ENCODE measurements at places on chromosomes 7 and 10.

GRCh38 chr10:102831322-102832071 is 5.7 kb downstream of the CYP17A1 start:
- no peak for DNase-seq

DNA sequence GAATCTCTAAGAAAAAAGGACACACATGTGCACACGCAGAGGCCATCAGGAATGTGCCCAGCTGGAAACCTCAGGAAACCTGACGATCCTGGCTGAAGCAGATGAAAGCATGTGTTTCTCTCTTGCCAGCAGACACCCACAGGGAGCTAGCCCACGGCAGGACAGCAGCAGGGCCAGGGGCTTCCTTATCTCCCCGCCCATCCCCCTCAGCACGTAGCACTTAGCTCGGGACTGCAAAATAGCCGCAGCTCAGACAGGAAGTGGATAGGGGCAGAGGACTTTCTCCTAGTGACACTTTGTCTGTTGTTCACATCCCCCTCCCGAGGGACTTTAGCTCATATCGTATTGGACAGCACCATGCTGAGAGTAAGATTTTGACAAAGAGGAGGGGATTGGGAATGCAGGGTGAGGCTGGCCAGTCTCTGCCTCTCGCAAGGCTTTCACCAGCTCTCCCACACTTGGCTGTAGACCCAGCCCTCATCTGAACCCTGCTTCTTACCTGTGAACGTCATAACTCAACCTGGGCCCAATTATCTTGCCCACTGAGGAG is 63.8 kb downstream of the MKI67 start:
- DNase-seq = peak; percentile 64

DNA sequence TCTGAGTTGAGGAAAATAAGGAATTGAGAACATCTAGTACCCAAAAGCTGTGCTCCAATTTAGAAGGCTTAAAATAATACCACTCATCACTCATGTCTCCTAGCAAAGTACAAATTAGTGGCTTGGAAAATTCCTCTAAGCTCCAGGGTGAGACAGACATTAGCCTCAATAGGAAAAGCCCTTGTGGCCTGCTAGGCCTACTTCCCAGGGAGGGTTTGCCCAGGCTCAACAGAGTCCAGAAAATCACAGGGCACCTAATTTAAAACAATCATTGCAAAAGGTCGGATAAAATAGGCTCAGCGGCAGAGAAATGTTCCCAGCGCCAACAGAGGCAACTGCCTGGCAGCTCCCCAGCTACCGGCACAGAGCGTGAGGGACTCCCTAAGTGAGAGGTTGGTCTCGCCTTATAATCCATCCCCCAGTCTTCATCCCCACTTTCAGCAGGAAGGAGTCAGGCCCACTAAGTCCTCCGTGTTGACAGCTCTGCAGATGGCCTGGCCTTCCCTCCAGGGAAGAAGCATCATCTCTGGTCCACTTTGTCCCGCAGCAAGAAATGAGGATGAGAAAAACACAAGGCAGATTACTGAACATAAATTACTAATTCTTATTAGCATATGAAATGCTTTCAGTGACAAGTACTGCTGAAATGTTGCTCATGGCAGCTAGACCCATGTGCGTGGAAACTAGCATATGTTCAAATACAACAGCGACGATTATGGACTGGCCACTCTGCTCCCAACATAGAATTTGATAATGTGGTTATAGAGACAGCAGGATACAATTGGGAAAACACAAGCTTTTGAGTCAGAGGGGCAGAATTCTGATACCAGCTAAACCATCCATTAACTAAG is 1177.7 kb upstream of the AUTS2 start:
- no peak for DNase-seq

GRCh38 chr10:112307358-112308124 is 24.3 kb downstream of the TECTB start:
- DNase-seq = peak; percentile 33

DNA sequence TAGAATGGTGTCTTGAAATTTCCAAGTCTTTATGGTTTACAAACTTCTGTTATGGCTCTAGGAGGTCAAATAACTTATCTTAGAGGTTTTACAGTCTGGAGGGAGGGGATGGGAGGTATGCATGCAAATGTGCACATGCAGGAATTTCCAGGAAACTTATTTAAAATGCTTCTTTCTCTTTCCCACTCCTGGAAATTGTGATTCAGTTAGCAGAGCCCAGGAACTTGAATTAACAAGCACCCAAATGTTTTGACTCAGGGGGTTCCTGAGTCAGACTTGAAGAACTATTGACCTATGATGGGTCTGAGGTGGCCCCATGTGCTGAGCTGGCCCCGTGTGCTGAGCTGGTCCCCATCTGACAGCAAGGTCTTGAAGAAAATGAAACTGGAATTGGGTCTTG is 669.4 kb downstream of the INHBA start:
- DNase-seq = no peak

- no peak for DNase-seq
Measured at GRCh38 chr7:135976312-135977006, 700 bp downstream of the MTPN start.

DNA sequence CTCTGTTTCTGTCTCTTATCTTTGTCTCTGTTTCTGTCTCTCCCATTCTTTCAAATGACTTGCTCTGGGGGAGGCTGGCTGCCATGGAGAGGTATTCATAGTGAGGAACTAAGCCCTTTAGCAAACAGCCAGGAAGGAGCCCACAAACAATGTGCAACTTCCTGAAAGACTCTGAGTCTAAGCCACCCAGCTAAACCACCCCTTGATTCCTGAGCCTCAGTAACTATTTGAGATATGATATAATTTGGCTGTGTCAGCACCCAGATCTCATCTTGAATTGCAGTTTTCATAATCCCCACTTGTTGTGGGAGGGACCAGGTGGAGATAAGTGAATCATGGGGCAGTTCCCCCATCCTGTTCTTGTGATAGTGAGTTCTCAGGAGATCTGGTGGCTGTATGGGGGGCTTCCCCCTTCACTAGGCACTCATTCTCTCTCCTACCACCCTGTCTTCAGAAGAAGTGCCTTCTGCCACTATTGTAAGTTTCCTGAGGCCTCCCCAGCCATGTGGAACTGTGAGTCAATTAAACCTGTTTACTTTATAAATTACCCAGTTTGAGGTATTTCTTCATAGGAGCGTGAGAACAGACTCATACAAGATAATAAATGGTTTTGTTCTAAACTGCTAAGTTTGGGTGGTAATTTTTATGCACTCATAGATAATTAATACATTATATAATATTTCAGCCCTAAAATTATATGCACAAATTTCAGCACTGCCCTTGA is 121.2 kb upstream of the FOXP2 start:
- no peak for DNase-seq

GRCh38 chr10:122376364-122376961 is 2.0 kb downstream of the PLEKHA1 start:
- no peak for DNase-seq

- no peak for DNase-seq
Measured at GRCh38 chr10:73889014-73889413, 14.7 kb upstream of the CAMK2G start.

- DNase-seq = no peak
Measured at GRCh38 chr10:65396997-65397396, 1528.8 kb upstream of the LRRTM3 start.

- peak; percentile 51 for DNase-seq
Measured at GRCh38 chr7:35988818-35989217, 164.2 kb upstream of the EEPD1 start.

DNA sequence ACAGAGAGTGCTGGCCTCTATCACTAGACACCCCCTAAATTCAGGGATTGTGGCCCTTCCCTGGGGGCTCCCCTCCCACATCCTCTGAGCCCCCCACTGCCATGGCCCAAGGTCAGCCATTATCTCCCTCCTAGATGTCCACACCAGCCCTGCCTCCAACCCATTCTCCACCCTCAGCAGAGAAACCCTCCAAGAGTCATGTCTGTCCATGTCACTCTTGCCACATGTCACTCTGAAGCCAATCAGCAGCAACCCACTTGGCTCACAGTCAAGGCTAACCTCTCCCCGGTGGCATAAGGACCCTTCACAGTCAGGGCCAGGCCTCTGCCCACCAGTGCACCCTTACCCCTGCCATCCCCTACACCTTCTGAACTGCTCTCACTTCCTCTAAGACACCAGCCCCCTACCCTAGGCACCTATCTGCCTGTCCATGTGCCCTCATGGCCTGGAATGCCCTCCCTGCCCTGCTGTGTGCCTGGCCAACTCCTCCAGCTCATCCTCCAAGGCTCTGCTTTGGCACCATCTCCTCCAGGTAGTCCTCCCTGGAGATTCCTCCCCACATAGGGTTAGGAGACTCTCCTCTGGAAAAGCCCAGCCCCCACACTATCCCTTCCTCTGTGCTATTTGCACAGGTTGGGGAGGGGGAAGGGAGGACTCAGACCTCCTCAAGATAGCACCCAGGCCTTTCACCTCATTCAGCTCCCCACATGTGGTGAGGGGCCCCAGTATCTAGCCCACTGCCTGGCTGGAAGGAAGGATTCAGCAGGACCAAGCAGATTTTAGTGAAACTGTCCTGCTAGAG is 83.7 kb downstream of the GRID1 start:
- DNase-seq = no peak

GRCh38 chr7:43650457-43651052 is 67.6 kb downstream of the STK17A start:
- no peak for DNase-seq

DNA sequence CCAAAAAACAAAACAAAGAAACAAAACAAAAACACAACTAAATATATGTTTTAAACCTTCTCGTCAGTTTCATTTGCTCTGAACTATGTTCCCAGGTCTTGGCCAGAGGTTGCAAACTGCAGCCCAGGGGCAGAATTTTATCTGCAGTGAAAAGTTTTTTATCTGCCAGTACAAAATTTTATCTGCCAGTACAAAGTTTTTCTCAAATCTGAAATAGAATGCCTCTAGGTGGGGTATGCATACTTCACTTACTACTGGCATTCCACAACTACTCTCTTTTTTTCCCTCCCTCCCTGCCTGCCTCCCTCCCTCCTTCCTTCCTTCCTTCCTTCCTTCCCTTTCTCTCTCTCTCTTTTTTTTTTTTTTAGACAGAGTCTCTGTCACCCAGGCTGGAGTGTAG is 9.4 kb upstream of the CLDN3 start:
- DNase-seq = no peak

- no peak for DNase-seq
Measured at GRCh38 chr7:156612930-156613329, 27.6 kb upstream of the RNF32 start.

- no peak for DNase-seq
Measured at GRCh38 chr10:97291357-97292096, 910 bp downstream of the ARHGAP19 start.

- no peak for DNase-seq
Measured at GRCh38 chr7:130377178-130377577, 3.1 kb upstream of the CPA1 start.

DNA sequence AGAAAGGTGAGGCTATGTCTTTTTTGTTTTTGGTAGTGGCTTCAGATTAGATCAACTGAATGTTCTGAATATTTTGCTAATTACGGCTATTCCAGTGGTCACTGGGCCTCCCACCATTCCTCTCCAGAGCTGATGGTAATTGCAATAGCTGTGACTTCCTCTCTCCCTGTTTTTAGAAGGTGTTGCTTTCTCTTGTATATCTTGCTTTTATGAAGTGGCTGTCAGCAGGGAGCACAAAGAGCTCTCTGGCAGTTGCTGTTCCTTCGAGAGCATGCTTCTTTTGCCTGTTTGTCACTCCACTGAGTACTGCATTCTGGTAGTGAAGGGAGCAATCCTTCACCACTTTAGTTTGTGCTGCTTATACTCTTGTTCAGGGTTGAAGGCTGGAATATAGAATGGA is 133.3 kb downstream of the EXOC4 start:
- DNase-seq = peak; percentile 6

DNA sequence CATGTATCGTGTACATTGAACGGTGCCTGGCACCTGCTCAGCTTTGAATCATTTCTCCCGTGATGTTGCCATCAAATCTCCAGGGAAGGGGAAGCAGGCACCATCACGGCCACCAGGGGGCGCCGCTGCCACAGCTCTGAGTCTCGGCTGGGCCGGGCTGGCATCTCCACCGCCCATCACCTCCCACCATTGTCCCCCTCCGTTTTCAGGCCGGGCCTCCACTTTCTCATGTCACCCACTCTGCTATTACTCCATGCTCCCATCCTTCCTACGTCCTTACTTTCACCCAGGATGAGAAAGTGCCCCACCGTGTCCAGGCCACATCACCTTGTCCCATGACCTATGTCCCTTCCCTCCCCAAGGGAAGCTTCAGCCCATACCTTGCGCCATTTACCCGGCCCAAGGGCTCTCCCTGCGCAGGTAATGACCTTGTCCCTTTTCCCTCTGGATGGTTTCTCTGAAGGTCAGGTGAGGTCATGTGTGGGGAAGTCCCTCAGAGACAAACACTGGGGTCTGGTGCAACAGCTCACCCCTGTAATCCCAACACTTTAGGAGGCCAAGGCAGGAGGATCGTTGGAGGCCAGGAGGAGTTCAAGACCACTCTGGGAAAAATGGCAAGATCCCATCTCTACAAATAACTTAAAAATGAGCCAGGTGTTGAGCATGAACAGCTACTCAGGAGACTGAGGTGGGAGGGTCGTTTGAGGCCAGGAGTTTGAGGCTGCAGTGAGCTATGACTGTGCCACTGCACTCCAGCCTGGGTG is 31.8 kb upstream of the OCM2 start:
- peak; percentile 87 for DNase-seq

DNA sequence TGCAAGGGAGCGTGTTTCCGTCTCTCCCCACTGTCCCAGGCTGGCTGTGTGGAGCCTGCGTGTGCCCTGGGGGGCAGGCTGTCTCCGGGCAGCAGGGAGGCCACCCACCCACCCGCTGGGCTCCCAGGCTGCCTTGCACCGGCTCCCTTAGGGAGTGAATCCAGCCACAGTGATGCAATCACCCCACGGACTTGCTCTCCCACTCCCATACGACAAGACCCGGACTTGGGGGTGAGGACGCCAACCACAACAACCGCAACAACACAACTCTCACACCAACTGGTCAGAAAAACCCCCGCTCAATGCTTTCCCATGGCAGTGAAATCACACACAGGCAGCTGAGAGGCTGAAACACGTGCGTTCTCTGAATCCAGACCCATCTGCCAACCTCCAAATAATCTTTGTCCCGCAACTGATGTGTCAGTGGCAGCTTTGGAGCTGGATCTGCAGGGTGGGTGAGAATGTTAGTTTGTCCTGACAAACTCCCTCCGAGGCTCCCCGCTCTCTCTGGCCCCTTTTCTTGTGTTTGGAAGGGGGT is 62.7 kb upstream of the DDC start:
- no peak for DNase-seq

DNA sequence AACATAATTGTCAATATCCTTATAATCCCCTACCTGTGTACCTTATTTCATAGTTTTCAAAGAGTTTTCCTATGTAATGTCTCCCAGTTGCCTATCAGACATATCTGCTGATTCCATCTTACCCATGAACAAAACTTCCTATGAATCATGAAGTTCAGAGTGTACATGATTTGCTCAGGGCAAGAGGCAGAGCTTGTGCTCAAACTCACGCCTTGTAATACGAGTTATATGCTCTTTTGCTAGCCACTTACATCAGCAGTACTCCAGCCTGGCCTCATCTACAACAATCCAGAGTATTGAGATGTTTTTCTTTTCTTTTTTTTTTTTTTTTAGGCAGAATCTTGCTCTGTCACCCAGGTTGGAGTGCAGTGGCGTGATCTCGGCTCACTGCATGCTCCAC is 11.8 kb downstream of the PKD2L1 start:
- no peak for DNase-seq

GRCh38 chr7:2006231-2006771 is 226.4 kb downstream of the MAD1L1 start:
- DNase-seq = no peak

GRCh38 chr7:55185941-55186609 is 167.3 kb downstream of the EGFR start:
- no peak for DNase-seq
